ENCODE measurements at places on chromosomes 1 and 21.

DNA sequence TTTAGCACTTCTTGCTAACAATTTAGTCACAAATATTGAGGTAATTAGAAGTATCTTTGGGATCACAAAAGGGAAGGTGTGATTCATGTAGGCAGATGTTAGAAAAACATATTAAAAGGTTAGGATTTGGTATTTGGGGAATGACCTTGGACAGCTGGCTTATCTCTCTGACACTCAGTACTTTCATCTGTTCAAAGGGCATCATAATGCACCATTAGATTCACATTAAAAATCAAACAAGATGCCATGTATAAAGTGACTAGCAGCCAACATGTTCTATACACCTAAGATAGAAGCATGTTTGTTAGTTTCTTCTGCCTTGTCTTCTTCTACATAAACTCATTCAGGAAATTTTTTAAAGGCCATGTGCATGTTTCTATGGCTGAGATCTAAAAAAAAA lies 56.5 kb upstream of the ESRRG start:
- no peaks in the 10 kb centered on the region for H3K4me1 ChIP-seq
- no peak overlapping the region for H3K27ac ChIP-seq
- no peak for DNase-seq
- no peak overlapping the region for H3K4me3 ChIP-seq
- no peaks in the 10 kb centered on the region for H3K36me3 ChIP-seq
- H3K27me3 ChIP-seq: no peaks in the 10 kb centered on the region

GRCh38 chr1:65514041-65514440 lies 93.6 kb downstream of the LEPR start:
- no peak for DNase-seq
- no peaks in the 10 kb centered on the region for H3K36me3 ChIP-seq
- H3K27me3 ChIP-seq: no peaks in the 10 kb centered on the region
- H3K4me1 ChIP-seq: no peaks in the 10 kb centered on the region

GRCh38 chr1:182127656-182128055 lies 66.1 kb upstream of the ZNF648 start:
- H3K36me3 ChIP-seq: no peaks in the 10 kb centered on the region
- no peak overlapping the region for H3K27ac ChIP-seq
- no peaks in the 10 kb centered on the region for H3K4me1 ChIP-seq
- no peak for DNase-seq

- no peaks in the 10 kb centered on the region for H3K4me1 ChIP-seq
- no peaks in the 10 kb centered on the region for H3K36me3 ChIP-seq
- no peaks in the 10 kb centered on the region for H3K27me3 ChIP-seq
- no peak overlapping the region for H3K27ac ChIP-seq
- DNase-seq: no peak
- no peak overlapping the region for H3K4me3 ChIP-seq
Measured at GRCh38 chr1:43783671-43784205, 76.4 kb downstream of the ST3GAL3 start.

DNA sequence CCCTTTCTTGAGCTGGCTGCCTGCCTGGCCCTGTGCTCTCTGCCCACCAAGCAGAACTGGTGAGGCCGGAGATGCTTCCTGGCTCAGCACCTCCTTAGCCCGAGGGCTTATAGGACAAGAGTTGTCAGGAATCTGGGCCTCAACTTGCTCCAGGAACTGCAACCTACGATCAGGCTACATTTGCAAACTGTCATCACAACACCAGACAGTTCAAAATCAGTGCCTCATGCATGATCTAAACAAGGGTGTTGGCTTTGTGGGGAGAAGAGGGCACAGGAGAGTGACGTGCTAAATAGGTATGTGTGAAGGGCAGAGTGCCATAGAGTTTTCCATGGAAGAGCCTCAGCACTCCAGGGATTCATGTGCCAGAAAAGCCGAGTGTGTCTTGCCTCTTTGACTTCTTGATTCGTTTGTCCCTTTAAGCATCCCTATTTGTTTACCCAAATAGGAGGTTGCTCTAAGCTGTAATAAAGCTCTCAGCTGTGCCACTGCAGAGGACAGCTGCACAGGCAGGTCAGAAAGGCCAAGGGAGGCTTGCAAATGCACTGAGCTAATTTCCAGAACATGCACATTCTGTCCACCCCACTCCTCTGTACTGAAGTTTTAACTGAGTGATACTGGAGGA lies 30.2 kb upstream of the NEK2 start:
- no peak for DNase-seq
- no peaks in the 10 kb centered on the region for H3K4me1 ChIP-seq
- no peak overlapping the region for H3K27ac ChIP-seq
- no peak overlapping the region for H3K4me3 ChIP-seq

GRCh38 chr1:224057461-224058199 lies 56.3 kb upstream of the FBXO28 start:
- H3K36me3 ChIP-seq: no peaks in the 10 kb centered on the region
- H3K4me1 ChIP-seq: no peaks in the 10 kb centered on the region
- no peak overlapping the region for H3K4me3 ChIP-seq
- H3K27ac ChIP-seq: no peak overlapping the region

DNA sequence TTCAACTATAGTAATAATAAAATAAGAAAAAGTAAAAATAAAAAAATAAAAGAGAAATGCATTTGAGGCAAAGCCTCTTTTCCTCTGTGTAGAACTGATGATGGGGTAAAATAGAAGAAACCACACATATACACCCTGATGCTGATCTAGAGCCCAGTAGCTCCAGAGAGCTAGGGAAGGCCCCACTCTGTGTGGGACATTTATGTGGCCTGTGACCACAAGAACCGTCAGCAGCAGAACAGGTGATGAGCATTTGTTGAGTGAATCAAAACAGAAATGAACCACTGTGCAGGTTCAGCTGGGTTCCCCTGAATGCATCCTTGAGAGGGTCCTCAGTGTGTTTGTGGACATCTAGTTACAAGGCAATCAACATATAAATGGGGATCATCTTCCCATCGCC lies 221.8 kb upstream of the HOOK1 start:
- H3K27me3 ChIP-seq: no peaks in the 10 kb centered on the region
- H3K27ac ChIP-seq: no peak overlapping the region
- no peaks in the 10 kb centered on the region for H3K36me3 ChIP-seq
- no peak overlapping the region for H3K4me3 ChIP-seq
- no peak for DNase-seq
- no peaks in the 10 kb centered on the region for H3K4me1 ChIP-seq

GRCh38 chr1:158290321-158290844 lies 660 bp downstream of the CD1C start:
- no peak overlapping the region for H3K4me3 ChIP-seq
- H3K27me3 ChIP-seq: no peaks in the 10 kb centered on the region
- H3K27ac ChIP-seq: no peak overlapping the region
- DNase-seq: no peak

GRCh38 chr1:7589774-7590425 lies 181.2 kb upstream of the VAMP3 start:
- no peak overlapping the region for H3K4me3 ChIP-seq
- no peaks in the 10 kb centered on the region for H3K27me3 ChIP-seq

GRCh38 chr1:40985875-40986274 lies 6.4 kb downstream of the CTPS1 start:
- H3K4me1 ChIP-seq: no peaks in the 10 kb centered on the region
- H3K27me3 ChIP-seq: no peaks in the 10 kb centered on the region
- H3K27ac ChIP-seq: peak overlapping the region; percentile 64
- no peak for DNase-seq
- no peak overlapping the region for H3K4me3 ChIP-seq

- no peak for DNase-seq
- H3K27me3 ChIP-seq: no peaks in the 10 kb centered on the region
- H3K36me3 ChIP-seq: no peaks in the 10 kb centered on the region
- H3K27ac ChIP-seq: no peak overlapping the region
- H3K4me1 ChIP-seq: no peaks in the 10 kb centered on the region
- no peak overlapping the region for H3K4me3 ChIP-seq
Measured at GRCh38 chr1:64282351-64282750, 78.9 kb downstream of the UBE2U start.

DNA sequence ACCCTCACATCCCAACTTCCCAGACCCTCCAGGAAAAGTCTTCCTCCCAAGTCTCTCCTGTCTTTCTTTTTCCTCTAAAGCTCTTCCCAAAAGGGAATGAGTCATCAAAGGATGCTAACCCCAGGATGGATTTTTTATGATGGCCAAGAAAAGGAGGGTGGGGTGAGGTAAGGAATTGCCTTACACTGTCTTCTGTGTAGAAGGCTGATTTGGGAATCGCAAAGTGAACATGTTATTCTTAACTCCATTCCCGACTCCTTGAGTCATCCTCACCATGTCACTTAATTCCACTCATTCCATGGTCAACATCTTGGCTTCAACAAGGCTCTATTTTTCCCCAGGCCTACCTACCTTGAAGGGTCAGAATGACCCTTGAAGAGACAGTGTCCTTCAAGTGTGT lies 44.0 kb downstream of the TBX15 start:
- H3K27me3 ChIP-seq: no peaks in the 10 kb centered on the region
- no peak overlapping the region for H3K27ac ChIP-seq
- H3K36me3 ChIP-seq: no peaks in the 10 kb centered on the region
- H3K4me3 ChIP-seq: no peak overlapping the region

DNA sequence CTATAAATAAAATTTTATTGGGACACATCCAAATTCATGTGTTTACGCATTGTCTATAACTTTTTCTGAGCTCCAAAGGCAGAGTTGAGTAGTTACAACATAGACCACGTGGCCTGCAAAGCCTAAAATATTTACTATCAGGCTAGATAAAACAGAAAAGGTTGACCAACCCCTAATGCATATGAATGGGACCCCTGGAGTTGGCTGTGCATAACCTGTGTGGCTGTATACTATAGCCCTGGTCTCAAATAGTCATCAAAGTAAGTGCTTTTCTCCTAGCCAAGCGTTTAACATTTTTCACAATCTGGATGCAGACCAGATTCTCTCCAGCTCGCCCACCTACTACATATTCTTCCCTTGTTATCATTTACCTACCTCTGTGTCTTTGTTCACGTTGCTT lies 60.4 kb downstream of the CYYR1 start:
- H3K27me3 ChIP-seq: no peaks in the 10 kb centered on the region
- H3K4me3 ChIP-seq: no peak overlapping the region
- H3K27ac ChIP-seq: no peak overlapping the region
- H3K4me1 ChIP-seq: no peaks in the 10 kb centered on the region
- H3K36me3 ChIP-seq: no peaks in the 10 kb centered on the region

GRCh38 chr21:44533121-44533890 lies 6.7 kb downstream of the KRTAP10-1 start:
- H3K27me3 ChIP-seq: no peaks in the 10 kb centered on the region
- no peak overlapping the region for H3K27ac ChIP-seq
- H3K4me3 ChIP-seq: no peak overlapping the region
- peak; percentile 17 for DNase-seq
- no peaks in the 10 kb centered on the region for H3K4me1 ChIP-seq

DNA sequence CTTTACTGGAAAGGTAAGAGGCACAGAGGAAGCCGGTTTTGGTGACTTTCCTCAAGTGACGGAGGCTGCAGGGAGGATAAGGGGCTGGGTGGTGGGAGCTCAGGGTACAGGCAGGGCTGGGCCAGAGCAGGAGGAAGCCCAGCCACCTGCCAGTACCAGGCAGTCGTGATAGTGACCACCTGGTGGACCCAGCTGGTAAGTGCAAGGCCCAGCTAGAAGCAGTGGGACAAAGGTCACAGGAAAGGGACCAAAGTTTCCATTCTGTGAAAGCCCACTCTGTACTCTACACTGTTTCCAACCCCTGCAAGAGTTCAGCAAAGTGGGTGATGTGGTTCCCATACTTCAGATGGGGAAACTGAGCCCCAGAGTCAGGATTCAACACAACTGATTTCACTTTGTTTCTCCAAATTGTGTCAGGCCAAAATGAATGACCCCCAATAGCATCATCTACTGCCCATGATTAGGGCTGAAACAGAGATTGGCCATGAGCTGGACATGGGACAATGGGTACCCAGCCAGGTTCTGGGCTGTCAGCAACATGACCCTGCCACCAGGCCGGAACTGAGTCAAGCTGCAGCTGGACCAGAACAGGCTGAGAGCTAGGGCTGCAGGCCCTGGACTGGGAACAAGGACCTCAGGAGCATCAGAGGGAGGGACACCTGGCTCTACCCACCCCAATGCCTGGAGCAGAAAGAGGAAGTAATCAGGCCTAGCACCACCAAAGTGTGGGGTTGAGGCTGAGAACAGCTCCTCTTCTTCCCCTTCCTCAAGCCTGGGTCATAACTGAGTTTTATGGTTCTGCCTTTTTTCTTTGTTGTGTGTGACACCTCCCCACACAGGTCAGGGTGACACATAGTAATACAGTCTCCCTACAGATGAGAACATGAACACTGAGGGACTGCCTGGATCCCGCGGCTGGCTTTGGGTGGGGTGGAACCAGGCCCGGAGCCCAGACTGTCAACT lies 50.2 kb downstream of the KCNN3 start:
- H3K27me3 ChIP-seq: peaks cover 7% of the 10 kb centered on the region
- no peaks in the 10 kb centered on the region for H3K4me1 ChIP-seq
- H3K4me3 ChIP-seq: no peak overlapping the region
- DNase-seq: no peak
- no peaks in the 10 kb centered on the region for H3K36me3 ChIP-seq

- H3K27me3 ChIP-seq: no peaks in the 10 kb centered on the region
- peaks cover 23% of the 10 kb centered on the region for H3K4me1 ChIP-seq
- peak overlapping the region; percentile 86 for H3K4me3 ChIP-seq
- no peaks in the 10 kb centered on the region for H3K36me3 ChIP-seq
Measured at GRCh38 chr1:168135921-168136708, 615 bp downstream of the GPR161 start.

DNA sequence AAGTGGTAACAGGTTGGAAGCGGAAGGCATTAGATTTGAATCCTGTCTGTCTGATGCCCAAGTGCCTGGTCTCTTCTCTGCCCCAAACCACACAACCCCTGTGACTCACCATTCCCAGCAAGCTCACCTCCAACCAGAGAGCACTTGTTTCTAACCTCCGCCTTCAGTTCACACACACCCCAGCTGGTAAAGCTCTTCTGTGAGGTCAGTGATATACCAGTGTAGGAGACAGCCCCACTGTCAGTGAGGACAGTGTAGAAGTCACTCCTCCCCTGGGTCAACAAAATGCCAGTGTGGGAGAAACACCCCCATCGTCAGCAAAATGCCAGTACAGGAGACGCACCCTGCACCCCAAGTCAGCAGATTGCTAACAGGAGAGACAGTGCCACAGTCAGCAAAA lies 2.6 kb downstream of the RIMS3 start:
- H3K4me3 ChIP-seq: no peak overlapping the region
- H3K27me3 ChIP-seq: no peaks in the 10 kb centered on the region
- H3K36me3 ChIP-seq: no peaks in the 10 kb centered on the region
- peaks cover 54% of the 10 kb centered on the region for H3K4me1 ChIP-seq
- H3K27ac ChIP-seq: peak overlapping the region; percentile 91
- DNase-seq: no peak

DNA sequence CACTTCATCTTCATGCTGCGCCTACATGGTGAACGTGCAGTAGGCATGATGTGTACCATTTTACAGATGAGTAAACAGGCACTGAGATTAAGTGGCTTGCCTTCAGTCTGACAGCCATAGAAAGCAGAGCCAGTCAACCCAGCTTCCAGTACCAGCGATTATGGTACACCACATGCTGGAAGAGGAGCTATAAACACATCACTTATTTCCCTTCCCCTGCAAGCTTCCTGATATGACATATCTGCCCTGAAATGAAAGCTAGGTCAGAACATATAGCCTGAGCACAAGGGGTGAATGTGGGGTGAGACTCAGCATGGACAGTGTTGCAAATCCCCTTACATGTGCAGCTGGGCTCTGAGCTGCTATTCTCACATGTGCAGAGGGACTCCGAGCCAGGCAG lies 33.8 kb upstream of the IL20 start:
- DNase-seq: no peak
- H3K4me1 ChIP-seq: no peaks in the 10 kb centered on the region
- no peaks in the 10 kb centered on the region for H3K36me3 ChIP-seq

Measured in tibial artery (tissue), 4 donors.